ENCODE measurements at places on chromosomes 11 and 22.
A peak's percentile ranks its signal among the peaks of the same experiment; 100 is the strongest.

DNA sequence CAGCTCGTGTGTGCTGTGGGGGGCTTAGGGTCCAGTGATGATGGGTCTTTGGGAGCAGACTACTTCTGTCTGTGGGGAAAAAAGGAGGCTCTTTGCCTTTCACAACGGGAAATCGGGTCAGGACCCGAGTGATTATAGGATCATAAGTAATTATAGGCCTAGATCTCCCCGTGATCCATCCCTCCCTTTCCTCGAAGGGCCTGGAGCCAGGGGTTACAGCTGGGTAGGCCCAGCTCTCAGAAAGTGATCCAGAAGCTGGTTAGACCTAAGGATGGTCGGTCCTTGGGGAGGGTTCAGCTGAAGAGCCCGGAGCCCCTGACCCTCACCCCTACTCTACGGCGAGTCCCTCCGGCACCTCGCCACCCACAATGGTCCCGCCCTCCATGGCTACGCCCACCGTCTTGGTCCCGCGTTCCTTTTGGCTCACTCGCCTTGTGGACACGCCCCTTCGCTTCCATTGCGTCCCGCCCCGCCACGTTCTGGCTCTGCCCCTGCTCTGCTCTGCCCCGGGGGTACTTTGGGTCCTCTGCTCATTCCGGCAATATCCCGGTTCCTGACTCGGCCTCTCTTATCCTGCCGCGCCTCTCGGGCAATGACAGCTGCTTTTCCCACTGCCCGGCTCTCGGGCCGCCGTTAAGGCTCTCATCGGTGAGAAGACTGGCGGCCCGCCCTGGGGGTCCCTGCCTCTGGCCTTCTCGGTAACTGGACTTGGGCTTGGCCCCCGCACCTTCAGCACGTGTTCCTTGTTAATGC lies 5.0 kb downstream of the IGSF22 start:
- peak; percentile 76 for DNase-seq

- DNase-seq, result no peak
These were observed 19.8 kb upstream of the HMOX1 start for GRCh38 chr22:35361001-35361558.

DNA sequence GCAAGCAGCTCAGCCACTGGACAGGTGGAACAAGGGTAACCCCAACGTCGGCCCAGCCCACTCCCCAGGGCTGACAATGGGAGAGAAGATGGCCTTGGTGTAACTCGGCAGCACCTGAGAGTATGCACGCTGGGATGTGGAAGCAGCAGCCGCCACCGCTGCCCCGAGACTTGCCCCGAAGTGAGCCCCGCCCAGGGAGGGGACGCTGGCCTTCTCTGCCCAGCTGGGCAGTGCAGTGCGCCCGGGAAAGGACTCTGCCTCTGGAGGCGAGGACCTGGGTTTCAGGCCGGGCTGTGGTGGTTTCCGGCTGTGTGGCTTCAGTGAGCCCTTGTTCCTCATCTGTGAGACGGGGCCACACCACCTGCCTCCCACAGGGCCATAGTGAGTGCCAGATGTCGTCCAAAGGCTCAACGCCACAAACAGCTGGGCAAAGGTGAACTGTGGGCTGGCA lies 8.6 kb upstream of the POLDIP3 start:
- DNase-seq, result no peak

DNA sequence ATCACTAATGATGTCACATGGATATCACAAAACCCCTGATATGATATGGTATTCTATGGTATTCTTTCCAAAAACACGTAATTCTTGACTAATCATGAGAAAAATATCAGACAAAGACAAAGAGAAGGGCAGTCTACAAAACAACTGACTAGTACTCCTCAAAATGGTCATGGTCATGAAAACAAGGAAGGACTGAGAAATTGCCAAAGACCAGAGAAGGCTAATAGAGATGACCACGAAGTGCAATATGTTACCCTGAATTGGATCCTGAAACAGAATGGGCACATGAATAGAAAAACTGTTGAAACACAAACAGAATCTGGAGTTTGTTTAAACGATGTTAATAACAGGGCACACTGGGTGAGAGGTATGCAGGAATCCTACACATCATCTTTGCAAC lies 10.2 kb downstream of the CKAP5 start:
- no peak for DNase-seq

- no peak for DNase-seq
These were observed 11.2 kb upstream of the MS4A6E start for GRCh38 chr11:60315871-60316270.

DNA sequence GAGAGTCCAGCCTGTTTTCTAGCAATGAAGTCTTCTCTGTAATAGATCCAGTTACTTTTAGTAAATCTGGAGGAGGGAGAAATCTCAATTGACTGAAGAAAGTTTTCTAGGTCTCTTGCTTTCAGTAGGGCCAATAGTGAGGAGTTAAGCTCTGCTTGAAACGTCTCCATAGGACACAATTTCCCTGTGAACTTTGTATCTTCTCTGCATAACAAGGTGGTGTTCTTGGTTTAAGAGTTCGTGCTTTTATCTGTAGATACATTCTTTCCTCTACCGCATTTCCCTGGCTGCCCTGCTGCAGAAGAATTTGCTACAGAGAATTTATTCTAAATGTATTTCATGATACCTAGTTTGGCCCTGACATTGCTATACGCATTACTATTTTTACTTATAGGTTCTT lies 183.1 kb downstream of the ARHGAP42 start:
- DNase-seq, result no peak

DNA sequence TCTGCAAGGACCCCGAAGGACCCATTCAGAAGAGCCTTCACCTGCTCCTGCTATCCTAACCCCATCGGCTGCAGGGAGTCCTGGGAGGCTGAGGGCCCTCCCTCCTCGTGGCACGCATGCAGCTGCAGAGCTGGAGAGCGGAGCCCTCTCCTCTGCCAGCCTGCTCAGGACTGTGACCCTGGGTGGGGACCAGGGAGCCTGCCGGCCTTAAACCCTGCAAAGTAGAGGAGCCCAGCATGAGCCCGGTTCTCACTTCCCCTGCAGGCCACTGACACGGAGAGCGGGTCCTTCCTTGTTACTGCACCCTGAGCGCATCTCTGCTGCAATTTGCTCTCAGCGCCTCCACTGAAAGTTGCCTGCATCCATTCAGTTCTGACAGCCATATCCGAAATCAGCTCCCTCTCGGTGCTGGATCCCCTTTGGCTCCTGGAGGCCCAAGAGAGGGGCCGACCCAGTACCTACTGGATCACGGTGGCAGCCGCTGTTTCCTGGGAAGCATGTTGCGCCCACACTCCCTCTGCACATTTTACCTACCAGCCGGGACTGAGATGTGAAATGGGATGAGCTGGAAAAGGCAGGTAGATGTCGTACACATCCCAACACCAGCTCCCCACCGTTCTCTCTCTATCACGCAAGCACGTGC lies 312.1 kb downstream of the NTM start:
- no peak for DNase-seq

DNA sequence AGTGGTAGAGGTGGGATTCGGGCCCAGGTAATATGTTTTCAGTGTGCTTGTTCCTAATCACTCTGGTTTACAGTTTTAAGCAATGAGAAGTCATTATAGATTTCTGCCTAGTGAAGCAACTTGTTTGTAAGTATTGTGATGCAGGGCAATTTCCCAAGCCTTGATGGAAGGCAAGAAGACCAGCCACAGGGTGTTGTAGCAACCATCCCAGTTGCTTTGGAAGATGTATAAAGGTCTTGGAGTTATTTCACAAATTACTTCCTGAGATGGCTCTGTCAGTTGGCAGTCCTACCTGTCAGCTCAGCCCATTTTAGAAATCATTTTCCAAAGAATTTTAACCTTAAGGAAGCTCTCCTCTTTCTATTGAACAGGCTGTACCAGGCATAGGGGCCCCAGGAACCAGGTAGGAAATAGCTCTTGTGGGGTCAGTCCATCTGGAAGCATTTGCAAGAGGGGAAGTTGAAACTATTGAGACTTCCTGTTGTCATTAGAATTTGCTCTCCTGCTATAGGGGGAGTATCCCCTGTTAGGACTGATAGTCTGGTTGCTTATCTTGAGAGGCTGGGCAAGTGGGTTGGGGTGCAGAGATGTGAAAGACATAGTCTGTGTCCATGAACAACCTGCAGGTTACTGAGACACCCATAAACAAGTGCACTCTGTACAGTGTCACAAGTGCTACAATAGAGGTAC lies 47.9 kb downstream of the STIM1 start:
- DNase-seq, result no peak

DNA sequence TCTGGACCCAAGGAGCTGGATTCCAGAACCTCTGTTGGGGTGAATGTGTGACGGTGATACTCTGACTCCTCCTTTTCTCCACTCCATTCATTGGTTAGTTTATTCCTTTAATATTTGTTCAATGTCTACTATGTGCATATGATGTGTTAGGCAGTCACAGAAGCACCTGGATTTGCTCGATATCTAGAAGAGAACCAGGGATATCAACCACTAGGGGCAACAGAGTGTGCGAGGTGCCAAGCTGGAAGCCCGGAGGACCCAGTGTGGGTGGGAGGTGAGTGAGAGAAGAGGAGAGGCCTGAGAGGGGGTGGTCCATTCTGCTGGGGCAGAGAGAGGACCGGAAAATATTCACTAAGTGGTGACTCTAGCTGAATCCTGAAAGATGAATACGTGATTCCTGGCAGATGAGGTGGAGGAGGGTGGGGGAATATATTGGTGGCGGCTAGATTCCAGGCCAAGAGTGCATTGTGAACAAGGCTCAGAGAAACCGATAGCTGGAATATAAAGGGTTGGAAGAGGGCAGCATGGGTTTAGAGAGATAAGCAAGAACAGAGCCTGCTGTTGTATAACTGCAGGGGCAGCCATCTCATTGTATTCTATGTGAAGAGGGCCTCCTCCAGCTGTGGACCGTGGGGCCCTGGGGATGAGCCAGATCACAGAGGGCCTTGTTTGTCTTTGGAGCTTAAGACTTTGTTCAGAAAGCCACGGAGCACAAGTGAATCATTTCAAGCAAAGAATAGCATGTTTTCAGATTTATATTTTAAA lies 6.9 kb upstream of the TIMP3 start:
- no peak for DNase-seq

- DNase-seq, result no peak
These were observed 22.9 kb upstream of the ARHGAP8 start for GRCh38 chr22:44729391-44730021.

Measured in activated CD4-positive, alpha-beta T cell treated with anti-CD3 and anti-CD28 coated beads for 24 hours (primary cell).